ENCODE measurements at places on chromosomes 5 and 9.

- DNase-seq = no peak
Measured at GRCh38 chr5:116135344-116135743, 50.5 kb downstream of the COMMD10 start.

DNA sequence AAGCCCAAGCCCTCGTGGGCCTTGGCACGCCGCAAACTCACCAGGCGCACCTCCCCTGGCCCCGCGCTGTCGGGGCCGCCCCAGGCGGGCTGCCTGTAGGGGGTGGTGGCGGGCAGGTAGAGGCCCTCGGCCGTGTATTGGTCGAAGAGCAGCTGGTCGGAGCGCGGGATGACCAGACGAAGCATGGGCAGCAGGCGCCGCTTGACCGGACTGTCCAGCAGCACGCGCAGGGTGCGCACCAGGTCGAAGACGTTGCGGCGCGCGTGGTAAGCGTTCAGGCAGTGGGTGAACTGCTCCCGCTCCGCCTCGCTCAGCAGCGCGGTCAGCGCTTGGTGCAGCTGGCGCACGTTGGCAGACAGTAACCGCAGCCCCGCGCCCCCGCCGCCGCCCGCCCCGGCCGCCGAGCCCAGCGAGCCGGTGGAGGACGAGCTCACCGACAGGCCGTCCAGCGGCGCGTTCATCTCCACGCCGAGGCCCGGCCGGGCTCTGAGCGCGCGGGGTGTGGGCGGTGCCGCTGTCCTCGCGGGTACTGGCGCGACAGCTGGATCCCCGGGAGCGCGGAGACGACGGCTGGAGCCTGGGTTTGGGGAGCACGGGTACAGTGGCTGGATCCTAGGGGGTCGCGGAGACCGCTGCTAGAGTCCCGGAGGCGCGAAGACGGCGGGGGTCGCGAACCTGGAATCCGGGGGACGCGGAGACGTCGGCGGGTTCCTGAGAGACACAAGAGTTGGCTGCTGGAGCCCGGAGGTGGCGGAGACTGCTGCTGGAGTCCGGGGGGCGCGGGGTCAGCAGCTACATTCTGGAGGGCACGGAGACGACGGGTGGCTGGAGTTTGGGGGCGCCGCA is 709 bp downstream of the WHRN start:
- no peak for DNase-seq

DNA sequence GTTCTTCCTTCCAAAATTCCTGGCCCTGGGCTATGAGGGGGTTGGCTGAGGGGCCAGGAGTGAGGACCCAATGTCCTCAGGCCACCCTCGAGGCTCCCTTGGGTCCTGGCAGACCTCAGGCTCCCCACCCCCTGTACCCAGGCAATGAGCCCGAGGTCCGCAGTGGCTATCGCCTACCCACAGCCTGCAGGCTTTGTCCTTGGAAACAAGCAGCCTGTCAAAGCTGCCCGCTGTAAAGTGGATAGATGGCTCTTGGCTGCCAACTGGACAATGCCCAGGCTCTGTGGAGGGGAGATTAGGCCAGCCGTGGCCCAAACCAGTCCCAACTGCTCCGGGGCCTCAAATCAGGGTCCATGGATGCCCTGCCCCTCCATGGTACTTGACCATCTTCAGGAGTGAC is 2.2 kb upstream of the ADGRD2 start:
- no peak for DNase-seq

DNA sequence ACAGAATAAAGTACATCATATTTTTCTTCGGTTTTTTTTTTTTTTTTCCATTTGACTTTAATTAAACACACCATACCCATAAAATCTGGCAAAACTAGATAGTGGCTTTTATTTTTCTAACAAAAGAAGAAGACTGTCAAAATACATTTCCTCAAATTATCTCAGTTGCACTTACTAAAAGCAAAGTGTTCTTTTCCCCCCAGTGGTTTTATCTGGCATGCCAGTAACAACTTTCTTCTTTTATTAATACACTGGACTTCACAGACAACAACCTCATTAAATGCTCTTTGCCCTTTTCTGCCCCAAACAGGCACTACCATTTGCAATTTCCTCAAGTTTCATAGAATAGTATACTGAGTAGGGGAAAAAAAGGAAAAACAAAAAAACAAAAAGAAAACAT is 1792.3 kb downstream of the EFNA5 start:
- DNase-seq = no peak

DNA sequence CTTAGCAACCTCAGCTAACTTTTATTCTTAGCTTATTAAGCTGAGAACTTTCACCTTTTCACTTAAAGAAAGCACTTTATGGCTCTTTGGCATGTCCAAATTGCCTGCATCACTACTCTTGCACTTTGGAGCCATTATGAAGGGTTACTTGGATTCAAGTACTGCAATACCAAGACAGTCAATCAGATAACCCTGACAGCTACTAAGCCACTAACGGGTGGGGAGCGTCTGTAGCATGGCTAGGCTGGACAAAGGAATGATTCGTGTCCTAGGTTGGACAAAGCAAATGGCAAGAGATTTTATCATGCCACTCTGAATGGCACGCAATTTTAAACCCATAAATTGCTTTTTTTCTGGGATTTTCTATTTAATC is 39.6 kb downstream of the TRPM6 start:
- no peak for DNase-seq

- no peak for DNase-seq
Measured at GRCh38 chr9:21608200-21608599, 126.1 kb upstream of the IFNE start.

DNA sequence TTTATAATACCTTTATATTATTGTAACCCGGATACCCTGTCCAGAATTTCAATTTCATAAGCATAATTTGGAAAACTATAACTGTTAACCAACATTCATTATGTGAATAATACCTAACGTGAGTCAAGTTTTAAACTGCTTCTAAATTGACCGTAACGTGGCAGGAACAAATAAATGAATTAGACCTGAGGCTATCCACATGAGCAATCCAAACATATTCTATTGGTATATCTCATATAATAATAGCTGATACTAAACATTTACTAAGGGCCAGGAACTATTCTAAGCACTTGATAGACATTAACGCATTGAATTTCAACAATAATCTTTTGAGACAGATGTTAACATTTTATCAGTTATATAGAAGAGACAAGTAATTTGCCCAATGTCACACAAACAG is 276.4 kb downstream of the MEF2C start:
- DNase-seq = no peak

Measured in BJ (cell line).